Activated CD4-positive, alpha-beta T cell treated with anti-CD3 and anti-CD28 coated beads, Interleukin-2, Interleukin-4, amounts not matched to agents 100 ng/mL and 50 ng/mL, durations not matched to agents 16 hours and 8 hours (primary cell): ENCODE measurements at places on chromosomes 13 and 19.
A peak's percentile ranks its signal among the peaks of the same experiment; 100 is the strongest.

DNA sequence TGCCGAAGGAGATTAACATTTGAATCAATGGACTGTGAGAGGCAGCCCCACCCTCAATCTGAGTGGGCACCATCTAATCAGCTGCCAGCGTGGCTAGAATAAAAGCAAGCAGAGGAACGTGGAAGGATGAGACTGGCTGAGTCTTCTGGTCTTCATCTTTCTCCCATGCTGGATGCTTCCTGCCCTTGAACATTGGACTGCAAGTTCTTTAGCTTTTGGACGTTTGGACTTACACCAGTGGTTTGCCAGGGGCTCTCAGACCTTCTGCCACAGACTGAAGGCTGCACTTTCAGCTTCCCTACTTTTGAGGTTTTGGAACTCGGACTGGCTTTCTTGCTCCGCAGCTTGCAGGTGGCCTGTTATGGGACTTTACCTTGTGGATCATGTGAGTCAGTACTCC, 14.7 kb downstream of the NHLRC3 start:
- DNase-seq = no peak

DNA sequence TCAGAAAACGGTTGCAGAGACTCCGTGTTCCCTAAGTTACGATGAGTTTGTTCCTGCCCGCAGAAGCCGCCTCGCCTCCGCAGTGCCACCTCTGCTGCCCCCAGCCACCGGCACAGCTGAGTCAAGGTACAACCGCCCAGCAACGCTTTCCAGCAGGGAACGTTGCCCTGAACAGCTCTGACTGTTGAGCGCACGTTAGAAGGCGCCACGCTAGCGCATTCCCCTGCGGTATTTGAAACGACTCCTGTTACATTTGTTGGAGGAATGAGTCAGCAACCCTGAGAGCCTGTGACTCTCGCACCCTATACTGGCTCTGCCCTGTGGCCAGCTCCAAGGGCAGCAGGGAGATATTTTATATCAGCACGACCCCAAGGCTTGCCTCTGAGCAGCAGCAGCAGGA, 302.8 kb downstream of the TEX29 start:
- DNase-seq = no peak

DNA sequence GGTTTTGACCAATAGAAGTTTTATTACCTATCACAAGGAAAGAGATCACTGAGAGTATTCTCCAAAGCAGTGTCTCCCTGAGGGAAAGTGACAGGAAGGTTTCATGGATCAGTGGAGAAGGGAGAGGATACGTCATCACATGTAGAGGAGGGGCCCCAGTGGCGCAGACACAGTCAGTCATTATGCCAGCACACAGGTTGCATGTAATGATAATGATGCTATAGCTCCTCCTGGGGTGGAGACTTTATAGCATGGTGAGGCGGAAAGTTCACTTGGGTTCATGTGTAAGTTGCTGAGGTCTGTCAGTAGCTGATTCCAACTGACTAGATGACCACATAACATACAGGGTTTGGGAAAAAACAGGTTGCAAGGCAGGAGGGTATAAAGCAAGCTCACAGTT, 88.8 kb downstream of the FNDC3A start:
- DNase-seq = no peak

- no peak for DNase-seq
Observed at GRCh38 chr19:10473192-10473591, 30.0 kb downstream of the KEAP1 start.

- no peak for DNase-seq
Observed at GRCh38 chr19:49413348-49413747, 9.9 kb downstream of the PTH2 start.

GRCh38 chr19:10682397-10683063, 18.7 kb upstream of the QTRT1 start:
- DNase-seq = no peak

DNA sequence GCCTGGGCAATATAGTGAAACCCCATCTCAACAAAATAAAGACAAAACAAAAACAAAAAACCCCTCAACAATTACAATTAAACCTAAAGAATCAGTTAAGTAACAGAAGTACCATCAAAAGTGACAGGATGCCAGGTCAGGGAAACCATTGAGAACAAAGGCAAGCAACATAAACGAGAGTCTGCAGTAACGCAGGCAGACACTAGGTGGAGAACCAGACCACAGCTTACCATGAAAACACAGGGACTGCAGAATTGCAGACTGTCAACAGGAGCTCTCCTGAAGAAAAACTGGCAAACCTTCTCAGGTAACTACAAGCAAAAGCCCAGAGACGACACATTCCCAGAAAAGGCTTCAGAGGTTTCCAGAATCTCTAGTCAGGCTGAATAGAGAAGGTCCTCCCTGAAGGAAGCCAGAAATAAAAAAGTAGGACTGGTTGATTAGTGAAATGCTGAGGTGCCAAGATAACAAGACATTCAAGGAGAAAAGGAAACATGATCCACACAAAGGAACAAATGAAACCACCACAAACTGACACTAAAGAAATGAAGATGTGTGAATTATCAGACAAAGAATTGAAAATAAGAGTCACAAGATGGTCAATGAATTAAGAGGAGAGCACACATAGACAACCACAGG, 2.2 kb upstream of the ZNF665 start:
- peak; percentile 51 for DNase-seq

DNA sequence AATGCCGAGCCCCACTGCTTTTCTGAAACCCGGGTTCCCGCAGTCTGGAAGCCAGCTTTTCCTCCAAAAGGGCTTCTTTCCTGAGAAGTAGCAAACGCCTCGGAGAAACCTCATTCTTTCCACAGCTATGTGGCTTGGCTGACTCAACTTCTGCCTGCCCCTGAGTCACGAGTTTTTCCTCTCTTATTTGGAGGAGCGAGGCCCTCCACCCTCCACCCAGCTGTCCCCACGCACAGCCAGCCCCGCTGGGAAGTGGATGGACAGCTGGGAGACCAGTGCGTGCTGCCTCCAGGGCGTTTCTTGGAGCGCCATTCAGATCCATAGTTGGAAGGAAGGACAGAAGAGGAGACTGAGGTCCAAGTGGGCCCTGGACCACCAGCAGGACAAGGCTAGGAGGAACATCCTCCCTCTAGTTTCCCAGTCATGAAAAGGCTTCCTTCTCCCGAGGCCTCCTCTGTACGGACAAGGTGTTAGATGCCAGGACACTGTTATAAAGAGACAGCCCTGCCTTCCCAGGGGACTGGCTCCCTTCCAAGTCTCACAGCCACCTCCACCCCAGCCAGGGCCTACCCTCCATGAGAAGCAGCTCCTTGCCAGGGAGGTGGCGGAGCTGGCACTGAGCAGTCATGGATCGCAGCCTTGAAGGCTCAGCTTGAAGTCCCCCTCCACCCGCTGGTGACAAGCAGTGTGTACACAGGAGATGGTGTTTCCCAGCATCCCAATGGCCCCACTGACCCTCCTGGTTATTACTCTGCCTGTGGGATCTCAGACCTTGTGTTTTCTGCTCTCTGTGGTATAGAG, 2.5 kb upstream of the PLEKHF1 start:
- peak; percentile 58 for DNase-seq

DNA sequence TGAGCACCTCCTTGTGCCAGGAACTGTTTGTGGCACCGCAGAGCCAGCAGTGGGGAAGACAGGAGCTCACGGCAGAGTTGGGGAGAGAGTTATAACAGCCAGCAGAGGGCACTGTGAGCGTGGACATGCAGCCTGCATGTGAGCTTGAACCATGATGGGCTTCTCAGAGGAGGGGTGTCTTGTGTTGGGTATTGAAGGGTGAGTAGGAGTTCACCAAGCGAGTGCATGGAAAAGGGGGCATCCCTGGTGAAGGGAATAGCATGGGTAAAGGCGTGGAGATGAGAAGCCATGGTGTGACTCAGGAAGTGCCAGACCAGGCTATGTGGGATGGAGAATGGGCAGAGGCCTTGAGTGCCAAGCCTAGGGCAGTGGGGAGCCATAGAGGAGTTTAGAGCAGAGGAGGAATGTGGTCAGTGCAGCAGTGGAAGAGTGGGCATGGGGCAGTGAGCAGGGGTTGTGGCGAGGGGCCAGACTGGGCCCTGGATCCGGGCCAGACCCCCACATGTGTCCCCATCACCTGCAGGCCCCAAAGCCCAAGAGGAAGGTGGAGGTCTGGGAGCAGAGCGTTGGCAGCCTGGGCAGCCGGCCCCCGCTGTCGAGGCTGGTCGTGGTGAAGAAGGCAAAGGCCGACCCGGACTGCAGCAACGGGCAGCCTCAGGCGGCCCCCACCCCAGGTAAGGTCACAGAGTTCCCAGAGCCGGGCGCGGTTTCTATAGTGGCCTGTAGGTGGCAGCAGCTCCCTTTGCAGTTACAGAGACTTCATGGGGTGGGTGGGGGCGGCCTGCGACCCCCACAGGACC, 11.8 kb upstream of the SHD start:
- DNase-seq = peak; percentile 57

GRCh38 chr19:18961767-18962620, 21.0 kb upstream of the HOMER3 start:
- no peak for DNase-seq

DNA sequence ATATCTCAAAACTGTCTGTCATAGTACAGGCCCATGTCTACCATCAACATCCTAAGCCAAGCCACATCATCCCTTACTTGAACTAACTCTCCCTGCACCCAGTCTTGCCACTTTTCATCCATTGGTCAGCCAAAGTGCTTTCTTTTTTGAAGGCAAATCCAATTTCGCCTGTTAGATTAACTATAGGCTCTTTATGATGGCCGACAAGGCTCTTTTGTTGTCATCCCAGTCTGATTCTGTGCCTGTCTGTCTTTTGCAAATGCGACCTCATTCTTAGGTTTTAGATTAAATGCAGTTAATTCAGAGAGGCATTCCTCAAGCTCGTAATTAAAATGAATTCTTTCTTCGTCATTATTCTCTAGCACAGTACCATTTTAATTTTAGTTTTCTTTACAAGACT, 148.3 kb downstream of the HS6ST3 start:
- DNase-seq = no peak

DNA sequence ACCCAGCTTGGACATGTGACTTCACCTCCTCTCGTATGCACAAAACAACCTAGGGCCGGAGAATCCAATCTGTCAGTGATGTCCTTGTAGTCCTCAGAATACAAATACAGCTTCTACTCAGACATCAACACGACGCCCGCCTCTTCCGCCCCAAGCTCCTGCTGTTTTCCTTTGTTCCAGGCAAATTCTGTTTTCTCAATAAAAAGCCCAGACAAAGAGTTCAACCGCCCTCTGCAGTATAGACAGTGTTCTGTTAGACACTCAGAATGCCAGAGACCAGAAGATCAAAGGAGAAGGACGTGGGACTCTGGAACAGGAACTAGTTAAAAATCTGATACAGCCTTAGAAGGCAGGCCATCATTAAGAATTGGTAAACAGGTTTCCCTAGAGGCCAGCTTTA, 42.0 kb upstream of the GGACT start:
- no peak for DNase-seq

- DNase-seq = no peak
Observed at GRCh38 chr13:20891034-20891433, 11.5 kb downstream of the XPO4 start.

DNA sequence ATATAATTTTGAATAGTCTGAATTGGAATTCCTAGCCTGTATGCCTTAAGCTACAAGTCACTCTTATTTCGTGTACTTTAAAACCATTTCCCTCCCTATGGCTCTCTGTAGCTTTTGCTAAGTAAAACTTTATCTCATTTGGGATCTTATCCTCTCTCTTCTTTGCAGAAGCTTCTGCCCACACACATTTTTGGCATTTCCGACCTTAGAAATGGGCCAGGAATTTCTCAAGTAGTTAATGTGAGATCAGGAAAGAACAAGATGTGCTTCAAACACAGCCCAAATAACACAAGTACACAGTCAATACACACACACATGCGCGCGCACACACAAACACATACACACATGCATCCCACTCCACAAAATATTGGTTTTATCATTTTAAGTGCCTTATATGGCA, 931.0 kb upstream of the MIR17HG start:
- DNase-seq = no peak

GRCh38 chr19:29963576-29963975, 21.5 kb downstream of the URI1 start:
- DNase-seq = no peak

DNA sequence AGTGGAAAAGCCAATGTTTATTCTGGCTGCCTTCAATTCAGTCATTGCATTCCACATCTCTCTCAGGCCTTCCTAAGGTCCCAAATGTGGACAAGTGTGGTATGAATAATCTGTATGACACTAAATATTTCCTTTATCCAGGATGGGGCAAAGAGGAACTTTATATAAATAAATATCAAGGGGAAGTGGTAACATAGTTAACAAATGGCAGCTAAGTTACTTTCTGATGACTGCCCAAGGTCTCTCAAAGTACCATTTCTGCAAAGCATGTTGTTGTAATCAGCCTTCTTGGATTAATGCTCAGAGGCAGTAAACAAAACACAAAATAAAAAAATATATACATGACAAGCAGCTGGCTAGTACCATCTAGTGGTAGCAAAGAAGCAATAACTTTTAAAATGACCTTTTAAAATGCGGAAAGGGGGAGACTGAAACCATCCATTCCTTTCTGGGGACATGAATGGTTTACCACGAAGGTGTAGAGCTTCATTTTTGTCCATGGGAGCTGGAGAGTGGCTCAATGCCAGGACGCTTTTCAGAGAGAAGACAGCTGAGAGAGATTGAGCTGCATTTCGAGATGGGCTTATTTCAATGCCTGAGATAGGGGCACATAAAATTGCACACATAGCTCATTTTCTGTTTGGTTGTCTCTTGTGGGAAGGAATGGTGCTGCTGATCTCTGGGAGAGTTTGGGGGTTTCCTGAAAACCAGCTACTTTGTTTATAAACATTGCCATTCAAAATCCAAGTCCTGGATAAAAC, 259.2 kb downstream of the RFC3 start:
- no peak for DNase-seq

DNA sequence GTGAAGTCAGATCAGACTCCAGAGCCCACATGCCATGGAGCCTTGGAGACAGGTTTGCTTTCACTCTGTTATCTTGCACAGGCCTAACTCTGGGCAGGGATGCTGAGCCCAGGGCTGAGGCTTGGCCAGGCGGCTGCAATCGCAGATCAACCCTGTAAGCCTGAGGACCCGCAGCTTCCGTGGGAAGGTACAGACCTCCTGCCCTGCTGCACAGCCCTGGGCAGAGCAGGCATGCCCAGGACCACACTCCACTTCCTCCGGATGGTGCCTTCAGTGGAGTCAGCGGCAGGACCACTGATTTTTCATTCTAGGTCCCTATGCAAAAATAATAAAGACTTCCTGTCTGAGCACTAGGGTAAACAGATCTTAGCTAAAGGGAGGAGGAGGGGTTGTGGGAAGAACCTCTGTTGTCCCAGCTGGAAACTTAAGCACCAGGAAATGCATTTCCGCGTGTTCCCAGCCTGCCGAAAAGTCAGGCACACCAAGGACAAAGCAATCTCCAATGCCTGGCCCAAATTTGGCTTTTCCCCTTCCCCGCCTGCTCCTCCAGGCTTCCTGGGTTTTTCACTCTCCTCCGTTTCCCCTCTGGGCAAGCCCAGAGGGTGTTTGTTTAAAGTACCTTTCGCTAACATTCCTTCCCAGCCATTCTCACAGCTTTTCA, 87.3 kb downstream of the KCTD15 start:
- no peak for DNase-seq

- no peak for DNase-seq
Observed at GRCh38 chr19:35373492-35373891, 2.6 kb downstream of the GPR42 start.

- no peak for DNase-seq
Observed at GRCh38 chr13:98386637-98387036, 190.3 kb downstream of the STK24 start.
